ENCODE measurements at places on chromosomes 4 and X.

DNA sequence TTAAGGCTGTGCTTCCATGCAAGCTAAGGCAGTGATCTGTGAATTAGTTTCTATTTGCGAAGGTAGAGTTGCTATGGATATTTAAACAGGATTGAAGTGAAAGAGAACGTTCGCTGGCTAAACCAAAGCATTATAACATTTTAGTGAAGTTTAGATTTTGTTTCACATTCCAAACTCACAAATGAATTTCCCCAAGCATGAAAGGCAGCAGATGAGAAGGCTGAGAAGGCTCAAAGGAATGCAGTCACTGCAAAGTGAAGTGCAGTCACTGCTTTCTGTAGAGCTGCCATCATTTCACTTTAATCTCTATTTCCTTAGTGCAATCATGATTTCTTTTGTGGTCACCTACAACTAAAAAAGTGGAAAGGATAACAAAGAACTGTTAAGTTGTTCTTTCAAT lies 334.7 kb upstream of the NR3C2 start:
- no peak for DNase-seq

DNA sequence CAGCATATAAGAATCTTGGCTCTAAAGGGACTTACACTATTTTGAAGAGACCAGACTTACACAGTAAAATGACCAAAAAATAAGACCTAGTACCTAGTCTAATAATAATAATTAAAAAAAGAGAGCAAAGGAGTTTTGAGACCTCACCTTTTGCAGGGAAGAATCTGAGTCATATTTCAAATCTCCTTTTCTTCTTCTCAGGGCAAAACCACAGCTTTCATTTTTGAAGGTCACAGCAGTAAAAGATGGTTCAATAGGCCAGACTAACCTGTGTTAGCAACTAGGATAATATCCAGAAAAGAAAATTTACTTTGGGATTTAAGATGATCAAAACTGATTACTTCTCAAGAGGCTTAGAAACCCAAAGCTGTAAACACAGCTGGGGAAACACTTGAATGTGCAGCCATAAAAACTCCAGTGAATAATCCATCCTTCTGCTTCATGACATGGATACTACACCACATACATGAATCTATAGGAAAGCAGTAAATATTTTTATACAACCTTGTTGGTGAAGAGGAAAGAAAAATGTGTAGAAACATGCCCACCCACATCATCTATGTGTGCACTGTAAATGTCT lies 25.9 kb upstream of the LNX1 start:
- DNase-seq, result no peak

GRCh38 chrX:9659571-9660195 lies 106.0 kb downstream of the GPR143 start:
- no peak for DNase-seq

- no peak for DNase-seq
Measured at GRCh38 chr4:52058275-52058674, 7.2 kb downstream of the SPATA18 start.

- peak; percentile 32 for DNase-seq
Measured at GRCh38 chr4:102299354-102300107, 45.8 kb downstream of the SLC39A8 start.

- no peak for DNase-seq
Measured at GRCh38 chr4:37879365-37879764, 11.5 kb upstream of the TBC1D1 start.

DNA sequence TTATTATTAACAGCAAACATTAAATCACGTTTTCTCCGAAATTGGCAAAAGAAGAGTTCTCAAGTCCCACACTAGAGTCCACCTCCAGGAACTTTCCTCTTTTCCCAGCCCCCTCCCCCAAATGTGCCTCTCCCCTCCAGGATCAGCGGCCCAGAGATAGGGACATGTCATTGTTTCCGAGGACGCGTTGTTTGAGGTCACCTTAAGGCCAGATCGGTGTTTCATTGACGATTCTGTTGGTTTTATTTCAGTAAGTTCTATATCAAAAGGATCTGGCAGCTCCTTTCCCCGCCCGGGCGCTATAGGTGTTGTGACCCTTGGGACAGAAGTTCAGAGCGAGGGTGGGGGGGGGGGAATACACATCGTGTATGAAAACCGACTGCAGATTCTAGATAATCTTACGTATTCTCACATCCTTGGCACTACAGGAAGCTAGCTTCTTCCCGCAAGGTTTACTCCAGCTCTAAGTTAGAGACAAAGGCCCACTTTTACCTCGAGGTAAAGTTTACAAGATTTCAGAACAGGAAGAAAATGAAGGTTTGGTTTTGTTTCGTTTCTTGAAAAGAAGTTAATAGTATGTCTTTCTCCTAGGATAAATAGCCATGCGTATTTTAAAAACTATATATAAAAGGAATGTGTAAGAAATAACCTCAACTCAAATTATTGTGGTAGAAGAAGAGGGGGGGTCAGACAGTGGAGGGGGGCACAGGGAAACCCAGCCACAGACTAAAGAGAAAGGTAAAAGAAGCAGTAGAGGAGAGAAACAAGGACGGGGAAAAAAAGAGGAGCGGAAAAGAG lies 739 bp upstream of the MSX1 start:
- no peak for DNase-seq

DNA sequence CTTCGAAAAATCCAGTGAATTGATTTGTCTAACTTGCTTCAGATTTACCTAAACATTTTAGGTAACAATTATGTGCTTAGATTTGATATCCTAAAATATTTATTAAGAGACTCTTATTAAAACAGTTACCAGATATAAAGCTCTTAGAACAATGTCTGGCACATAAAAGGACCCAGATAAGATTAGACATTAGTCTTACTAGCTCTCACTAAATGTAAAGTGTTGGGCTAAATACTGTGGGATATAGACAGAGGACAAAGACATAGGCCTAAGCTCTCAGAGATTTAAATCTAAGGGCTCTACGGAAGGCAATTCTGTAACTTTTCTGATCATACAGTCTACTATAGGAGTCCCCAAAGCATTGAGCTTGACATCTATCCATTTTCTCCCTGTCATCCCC lies 94.4 kb upstream of the TRPC3 start:
- no peak for DNase-seq

GRCh38 chr4:2047031-2047660 lies 12.0 kb upstream of the NAT8L start:
- no peak for DNase-seq
